ENCODE measurements at places on chromosomes 4 and X.

DNA sequence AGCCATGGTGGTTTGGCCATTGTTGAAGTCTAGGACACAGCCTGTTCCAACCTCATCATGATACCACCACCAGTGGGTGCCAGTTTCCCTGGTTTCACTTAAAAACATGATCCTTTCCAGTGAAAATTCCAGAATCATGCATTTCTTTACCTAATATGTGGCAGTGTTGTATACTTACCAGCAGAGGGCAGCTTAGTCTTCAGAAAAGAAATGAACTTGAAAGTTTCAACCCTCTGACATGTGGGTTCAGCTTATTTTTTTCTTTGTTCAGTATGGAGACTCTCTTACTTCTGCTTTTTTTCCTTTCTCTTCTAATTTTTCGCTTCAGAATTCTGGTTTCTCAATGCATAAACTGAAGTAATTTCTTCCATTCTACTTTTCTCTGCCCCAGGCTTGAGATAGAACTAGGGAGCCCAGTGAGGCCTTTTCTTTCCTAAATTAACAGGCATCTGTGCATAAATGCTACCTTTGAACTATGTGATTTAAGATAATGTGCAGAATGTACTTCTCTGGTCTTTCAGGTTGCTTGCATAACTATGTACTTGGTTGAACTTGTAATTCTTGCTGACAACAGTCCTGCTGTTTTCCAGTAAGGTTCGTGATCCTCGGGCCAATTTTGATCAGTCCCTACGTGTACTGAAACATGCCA is 10.7 kb downstream of the LIAS start:
- peak; percentile 66 for DNase-seq

GRCh38 chr4:7192252-7193029 is at the start of gene SORCS2:
Gene SORCS2, plus strand, starts transcription at chr4:7192538.
- DNase-seq = no peak

DNA sequence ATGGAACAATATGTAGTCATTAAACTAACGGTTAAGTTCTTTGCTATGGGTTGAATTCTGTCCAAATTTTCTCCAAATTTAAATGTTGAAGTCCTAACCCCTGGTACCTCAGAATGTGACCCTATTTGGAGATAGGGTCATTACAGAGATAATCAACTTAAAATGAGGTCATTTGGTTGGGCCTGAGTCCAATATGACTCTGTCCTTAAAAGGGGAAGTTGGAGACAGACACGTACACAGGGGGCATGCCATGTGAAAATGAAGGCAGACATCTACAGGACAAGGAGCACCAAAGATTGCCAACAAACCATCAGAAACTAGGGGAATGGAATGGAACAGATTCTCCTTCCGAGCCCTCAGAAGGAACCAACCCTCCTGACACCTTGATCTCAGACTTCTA is 492.0 kb upstream of the FTHL17 start:
- no peak for DNase-seq

- no peak for DNase-seq
These were observed 8.5 kb upstream of the NXF3 start for GRCh38 chrX:103101299-103102042.

GRCh38 chr4:174713821-174714220 is 115.2 kb downstream of the GLRA3 start:
- no peak for DNase-seq

- DNase-seq = no peak
These were observed 144.2 kb downstream of the AASDH start for GRCh38 chr4:56243107-56243506.

DNA sequence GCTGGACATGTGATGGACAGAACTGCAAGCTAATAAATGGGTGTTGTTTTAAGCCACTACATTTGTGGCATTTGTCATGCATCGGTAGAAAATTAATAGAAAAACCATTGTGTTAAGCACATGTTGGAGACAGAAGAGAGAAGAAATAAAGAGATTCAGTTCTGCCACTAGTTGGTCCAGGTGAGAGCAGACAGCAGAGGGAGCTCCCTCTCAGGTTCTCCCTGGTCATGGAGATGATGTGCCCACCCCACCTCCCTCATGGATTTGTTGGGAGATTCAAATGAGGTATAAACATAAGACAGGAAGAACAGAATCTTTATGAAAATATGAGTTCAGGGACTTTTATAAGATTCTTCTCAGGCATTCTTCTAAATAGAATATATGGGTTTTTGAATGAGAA is 36.8 kb upstream of the OCIAD2 start:
- no peak for DNase-seq

DNA sequence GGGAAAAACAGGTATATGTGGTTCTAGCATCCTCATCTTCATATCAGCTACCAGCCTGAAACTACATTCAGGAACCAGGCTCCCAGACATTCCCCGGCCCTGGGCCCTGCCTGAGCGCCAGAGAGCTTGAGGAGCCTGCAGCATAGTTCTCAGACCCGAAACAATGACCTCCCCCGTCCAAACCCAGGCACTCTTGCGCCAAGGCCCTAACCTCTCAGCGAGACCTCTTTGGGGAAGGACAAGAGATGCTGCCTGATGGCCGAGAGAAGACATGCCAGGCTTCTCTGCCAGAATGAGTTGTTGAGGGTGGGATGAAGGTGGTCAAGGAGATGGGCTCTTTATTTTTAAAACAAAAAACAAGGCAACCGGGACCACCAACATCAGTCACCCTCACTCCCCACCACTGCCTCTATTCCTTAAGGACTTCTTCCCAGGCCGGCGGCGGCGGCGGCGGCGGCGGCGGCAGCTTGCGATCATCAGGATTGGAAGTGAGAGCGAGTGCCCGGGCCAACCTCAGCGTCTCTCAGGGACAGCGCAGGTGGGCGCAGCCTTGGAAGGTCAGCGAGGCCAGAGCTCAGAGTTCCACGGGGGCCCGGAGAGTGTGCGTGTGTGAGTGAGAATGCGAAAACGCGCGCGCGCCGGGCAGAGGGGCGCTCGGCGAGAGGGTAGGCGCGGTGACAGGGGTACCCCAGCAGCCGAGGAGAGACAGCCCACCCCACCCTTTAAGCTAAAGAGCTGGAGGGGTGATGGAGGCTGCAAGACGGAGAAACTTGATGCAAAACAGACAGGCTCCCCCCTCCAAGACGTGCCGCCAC is 601 bp downstream of the INPP4B start:
- DNase-seq = no peak

DNA sequence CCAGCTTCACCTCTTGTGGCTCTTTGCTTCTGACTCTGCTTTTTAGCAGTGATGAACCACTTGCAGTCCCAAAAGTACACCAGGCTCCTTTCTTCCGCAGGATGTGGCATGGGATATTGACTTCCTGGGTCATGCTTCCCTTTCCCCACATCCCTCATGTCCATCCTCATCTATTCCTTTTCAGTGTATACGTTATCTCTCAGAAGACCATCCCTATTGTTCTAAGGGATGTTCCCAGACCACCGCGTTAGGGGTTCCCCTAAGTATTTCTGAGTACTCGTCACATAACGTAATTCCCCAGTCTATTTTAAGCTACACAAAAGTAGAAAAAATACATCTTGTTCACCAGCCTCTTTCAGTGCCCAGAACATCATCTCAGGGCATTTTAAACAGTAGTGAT is 71.1 kb upstream of the NLGN4X start:
- no peak for DNase-seq

GRCh38 chr4:19615086-19615689 is 636.5 kb upstream of the SLIT2 start:
- DNase-seq = no peak

GRCh38 chr4:70844180-70844579 is 4.5 kb upstream of the GRSF1 start:
- DNase-seq = no peak

DNA sequence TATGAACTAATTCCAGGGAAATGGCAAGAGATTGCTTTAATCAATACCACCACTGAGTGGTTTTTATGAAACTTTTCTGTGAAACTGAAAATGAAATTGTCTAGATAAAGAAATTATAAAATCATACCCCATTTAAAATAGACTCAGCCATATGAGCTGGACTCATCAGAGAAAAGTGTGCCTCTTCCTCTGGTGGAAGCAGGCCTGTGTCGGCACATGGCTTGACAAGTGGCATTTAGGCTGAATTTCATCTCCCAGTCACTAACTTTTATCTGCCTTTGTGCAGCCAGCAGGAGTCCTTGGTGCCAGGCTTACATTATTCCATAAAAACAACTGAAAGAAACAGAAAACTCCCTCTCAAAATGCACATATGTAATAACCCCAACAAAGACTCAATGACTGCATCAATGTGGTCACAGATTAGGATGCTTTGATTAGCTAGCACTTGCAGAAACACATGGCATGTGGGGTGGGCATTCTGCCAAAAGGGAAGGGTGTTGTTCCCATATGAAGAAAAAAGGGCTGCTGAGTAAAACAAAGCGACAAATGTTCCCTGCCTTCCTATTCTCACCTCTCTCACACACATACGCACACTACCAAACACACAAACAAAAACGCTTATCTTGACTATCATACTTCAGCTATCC is 232.3 kb downstream of the PABPC4L start:
- peak; percentile 44 for DNase-seq

DNA sequence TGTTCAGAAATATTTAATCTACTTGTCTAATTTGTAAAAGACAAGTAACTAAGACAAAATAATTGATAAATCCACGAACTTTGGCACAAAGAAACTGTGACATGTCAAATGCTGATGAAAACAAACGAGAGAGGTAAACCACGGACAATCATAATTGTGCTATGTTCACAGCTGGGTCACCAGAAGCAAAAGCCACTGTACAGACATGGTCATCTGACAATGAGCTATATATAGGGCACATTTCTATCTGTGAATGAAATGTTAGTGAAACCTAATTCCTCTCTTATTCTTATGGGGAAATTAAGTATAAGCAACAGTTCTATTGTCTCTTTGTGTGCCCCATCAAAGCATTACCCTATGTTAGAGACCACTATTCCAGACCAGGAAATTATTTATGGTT is 444.0 kb upstream of the TRAM1L1 start:
- DNase-seq = no peak

DNA sequence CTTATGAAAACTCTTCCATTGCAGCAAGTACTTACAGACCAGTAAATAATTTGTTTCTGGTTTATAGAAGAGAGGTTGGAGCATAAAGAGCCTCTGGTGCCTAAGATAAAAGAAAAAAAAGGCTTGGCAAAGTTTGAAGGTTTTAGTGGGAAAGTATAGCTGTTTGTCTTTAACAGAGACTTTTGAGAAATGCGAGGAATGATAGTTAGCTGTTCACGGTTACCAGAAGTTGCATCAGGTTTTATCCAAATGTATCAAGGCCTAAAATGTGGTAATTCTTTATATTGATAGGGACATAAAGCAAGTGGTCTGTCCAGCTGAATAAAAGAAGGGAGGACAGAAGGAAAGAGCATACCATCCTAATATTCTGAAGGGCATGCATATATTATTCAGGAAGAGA is 29.3 kb downstream of the RAP1GDS1 start:
- peak; percentile 87 for DNase-seq

DNA sequence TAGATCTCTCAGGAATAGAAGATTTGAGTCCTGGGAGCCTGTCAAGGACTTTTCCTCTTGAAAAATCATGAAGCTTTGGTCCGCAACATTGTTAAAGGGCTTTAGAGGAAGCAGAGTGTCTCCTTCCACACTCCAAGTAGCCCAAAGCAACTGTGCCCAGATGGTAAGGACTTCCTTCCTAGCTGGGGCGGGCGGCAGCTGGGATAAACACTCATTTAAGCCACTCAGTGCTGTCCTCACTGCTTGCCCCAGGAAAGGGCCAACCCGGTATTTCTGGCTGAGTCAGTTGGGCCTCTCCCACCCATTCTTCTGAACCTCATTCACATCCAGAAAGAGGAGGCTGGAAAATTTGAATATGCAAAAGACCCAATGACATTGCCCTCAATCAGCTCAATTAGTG is 144.3 kb downstream of the CHIC2 start:
- DNase-seq = no peak

GRCh38 chr4:42627885-42628646 is 28.8 kb downstream of the ATP8A1 start:
- no peak for DNase-seq
